NCI-H1105 (cell line): ENCODE measurements at places on chromosomes 6 and 20.
A peak's percentile ranks its signal among the peaks of the same experiment; 100 is the strongest.

DNA sequence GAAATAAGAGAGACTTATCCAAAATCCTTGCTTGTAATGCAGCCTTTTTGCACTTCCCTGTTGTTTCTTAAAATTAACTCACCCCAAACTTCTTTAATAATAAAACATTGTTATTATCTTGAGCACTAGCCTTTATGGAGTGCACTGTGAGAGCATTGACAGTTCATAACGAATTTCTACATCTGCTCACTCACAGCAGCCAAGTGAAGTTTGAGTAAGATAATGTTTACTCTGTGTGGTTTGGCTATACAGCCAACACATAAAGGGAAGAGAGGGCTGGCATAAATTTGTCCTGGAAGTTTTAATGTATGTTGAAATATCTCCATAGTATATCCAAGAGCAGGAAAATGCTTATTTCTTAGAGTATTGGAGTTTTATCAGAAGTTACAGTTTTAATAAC lies 227.9 kb downstream of the FRK start:
- no peak for DNase-seq

- DNase-seq: no peak
Measured at GRCh38 chr20:2234598-2235191, 61.1 kb upstream of the TGM3 start.

DNA sequence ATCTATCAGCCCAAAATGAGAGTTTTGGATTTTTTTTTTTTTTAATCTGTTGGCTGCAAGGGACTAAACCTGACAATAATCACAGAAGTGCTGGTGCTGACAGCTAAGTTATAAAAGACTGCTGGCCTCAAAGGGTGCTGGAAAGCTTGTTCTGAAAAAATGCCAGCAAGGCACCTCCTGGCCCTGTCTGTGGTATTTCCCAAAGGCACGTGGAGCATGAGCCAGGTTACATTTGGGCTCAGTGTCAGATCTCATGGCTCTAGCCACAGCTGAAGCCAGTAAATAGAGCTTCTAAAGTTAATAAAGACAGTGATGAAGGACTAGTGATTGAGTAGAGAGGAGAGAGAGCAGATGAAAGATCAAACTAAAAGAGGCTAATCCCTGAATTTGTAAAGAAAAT lies 178.9 kb downstream of the FUT9 start:
- DNase-seq: no peak

- no peak for DNase-seq
Measured at GRCh38 chr6:104312851-104313250, 546.9 kb downstream of the HACE1 start.

DNA sequence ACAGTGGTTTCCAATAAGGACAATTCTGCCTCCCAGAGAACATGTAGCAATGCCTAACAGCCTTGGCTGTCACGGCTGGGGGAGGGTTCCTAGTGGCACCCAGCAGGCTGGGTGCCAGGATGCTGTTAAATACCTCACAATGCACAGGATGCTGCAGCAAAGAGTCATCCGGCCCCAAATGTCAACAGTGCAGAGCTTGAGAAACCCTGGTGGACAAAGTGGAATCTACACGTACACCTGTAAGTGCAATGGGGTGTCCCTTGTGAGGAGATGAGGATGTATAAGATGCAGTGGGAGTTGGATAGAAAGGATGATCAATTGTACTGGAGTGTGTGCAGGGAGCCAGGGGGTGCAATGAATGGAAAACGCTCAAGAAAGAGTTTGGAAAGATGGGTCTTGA lies 142.4 kb downstream of the FNDC1 start:
- DNase-seq: no peak

GRCh38 chr6:1749041-1749440 lies 139.3 kb downstream of the FOXC1 start:
- DNase-seq: no peak

- DNase-seq: no peak
Measured at GRCh38 chr6:51139950-51140385, 321.3 kb downstream of the TFAP2B start.

GRCh38 chr6:98845211-98846020 lies 11.0 kb downstream of the POU3F2 start:
- DNase-seq: peak; percentile 87

- peak; percentile 35 for DNase-seq
Measured at GRCh38 chr6:158999154-158999665, 792 bp downstream of the RSPH3 start.

DNA sequence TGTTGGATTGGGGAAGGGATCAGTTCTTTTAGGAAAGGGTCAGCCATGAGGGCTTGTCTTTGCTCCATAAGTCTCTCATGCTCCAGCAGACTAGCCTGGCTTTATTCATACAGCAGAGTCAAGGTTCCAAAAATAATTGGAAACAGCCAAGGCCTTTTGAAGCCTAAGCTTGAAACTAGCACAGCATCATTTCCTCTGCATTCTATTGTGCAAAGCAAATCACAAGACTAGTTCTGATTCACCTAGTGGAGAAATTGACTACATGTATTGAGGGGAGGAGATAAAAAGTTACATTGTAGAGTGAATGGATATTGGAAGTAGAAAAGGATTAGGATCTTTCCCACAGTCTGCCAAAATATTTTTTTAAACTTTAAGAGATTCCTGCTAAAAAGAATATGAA lies 159.3 kb upstream of the PLCB4 start:
- no peak for DNase-seq

GRCh38 chr6:151701911-151702562 lies 105.4 kb upstream of the ESR1 start:
- DNase-seq: no peak

DNA sequence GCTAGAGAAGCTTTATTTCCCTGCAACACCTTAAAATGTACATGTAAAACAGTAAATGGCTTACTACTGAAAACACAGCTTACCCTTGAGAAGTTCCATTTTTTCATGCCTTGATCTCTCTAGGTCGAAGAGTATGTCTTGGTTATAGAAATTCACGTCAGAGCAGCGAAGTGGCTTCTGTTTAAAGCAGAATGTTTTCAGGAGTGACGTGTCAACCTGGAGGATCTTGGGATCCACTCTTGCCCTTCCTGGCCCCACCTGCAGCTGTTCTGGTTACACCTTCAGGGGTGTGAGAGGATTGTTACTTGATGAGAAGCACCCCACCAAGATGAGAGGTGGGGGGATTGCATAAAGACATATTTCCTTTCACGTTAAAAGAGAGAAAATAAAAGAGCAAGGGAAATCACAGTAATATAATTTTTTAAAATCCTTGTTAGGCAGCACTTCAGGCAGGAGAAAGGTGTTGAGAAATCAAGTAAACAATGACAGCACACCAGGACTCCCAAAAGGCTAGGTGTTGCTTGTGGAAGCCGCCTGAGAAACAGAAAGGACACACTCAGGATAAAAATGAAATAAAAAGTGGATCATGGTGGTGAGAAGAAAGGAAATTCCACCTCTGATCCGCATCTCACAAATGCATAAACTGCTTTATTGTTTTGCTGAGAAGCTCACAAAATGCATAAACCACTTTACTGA lies 149.7 kb downstream of the UNC5CL start:
- DNase-seq: no peak

GRCh38 chr20:38355161-38356012 lies 9.1 kb downstream of the LBP start:
- DNase-seq: no peak
